Ovary (tissue), 10 donors: ENCODE measurements at places on chromosomes 6 and 20. TPM values are rescaled to one million over a fixed set of nuclear protein-coding genes. Genes with fewer than 3 reads are reported as not detected.

DNA sequence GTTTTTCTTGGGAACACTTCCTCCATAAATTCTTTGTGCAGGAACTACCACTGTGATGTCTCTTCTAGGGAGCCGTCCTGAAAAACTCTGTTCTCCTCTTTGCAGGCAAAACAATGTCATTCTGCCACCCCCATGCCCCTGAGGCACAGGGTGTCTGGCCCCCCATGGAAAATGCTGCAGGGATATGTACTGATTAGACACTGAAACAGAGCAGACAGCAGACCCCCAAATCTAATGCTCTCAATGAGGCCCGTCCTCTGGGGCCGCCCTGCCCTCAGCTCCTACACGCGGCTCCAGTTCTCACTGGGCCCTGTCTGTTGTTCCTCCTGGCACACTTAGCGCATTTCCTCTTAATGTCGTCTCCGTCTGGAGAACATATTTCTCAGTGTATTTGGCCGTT lies 97.5 kb downstream of the LAMP5 start:
- no peaks in the 10 kb centered on the region for H3K27me3 ChIP-seq
- H3K27ac ChIP-seq = no peak overlapping the region
- no peak for DNase-seq

DNA sequence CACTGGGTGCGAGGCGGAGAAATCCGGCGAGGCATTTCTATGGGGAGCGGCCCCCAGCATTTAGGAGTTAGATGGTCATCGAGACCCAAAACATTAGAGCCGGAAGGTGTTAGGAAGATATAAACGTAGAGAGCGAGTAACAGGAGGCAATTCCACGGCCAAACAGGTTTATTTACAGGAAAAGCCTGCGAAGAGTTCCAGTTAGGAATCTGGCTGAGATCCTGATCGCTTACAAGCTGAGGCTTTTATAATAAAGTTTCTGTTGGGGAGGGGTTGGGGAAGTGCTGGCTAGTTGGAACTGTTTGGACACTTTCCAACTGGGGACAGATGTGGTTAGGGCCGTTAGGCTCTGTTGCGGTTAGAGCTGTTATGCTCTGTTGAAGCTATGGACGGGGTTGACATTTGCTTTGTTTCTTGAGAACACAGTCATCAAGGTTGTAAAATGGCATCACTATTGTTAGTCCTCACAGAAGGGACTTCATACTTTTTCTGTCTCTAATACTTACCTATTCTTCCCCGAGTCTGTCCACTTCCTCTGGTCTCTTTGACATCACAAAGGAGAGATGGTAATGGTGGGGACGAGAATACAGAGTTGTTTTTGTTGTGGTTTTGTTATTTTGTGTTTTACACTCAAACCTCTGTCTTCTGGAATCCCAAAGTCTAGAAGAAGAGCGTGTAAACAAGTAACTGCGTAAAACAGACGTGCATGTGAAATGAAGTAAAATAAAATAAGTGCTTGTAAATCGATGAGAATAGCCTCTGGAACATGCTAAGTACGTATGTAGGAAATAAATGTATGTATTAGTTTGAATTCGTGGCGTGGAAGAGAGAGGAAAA lies 554 bp upstream of the ZSCAN31 start:
- H3K4me3 ChIP-seq = peak overlapping the region; percentile 68
- H3K27me3 ChIP-seq = no peaks in the 10 kb centered on the region
- no peaks in the 10 kb centered on the region for H3K36me3 ChIP-seq
- peak overlapping the region; percentile 96 for H3K27ac ChIP-seq

GRCh38 chr6:118639054-118639964 lies 12.1 kb downstream of the CEP85L start:
- no peak overlapping the region for H3K27ac ChIP-seq
- no peaks in the 10 kb centered on the region for H3K27me3 ChIP-seq
- DNase-seq = no peak
- no peak overlapping the region for H3K4me3 ChIP-seq
- no peaks in the 10 kb centered on the region for H3K36me3 ChIP-seq

DEFB132 gene
- not detected for total RNA-seq

DNA sequence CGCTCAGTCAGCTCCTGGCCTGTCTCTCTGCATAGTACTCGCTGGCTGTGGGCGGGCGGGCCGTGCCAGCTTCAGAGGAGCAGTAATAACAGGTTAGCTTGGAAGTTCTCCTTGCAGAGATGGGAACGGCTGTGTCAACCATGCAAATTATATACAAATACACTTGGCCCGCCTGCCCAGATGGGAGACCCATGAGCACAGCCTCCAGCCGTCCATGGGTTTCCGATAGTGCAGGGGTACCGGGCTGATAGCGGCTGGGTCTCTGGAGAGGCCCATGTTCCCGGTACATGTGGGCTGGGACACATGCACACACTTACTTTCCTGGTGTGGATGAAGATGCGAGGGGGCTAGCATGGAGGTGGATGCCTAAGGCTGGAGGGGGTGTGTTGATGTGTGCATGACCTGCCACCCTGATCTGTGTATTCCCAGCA lies 12.8 kb upstream of the ZNF831 start:
- no peaks in the 10 kb centered on the region for H3K36me3 ChIP-seq
- no peak for DNase-seq
- H3K4me1 ChIP-seq = no peaks in the 10 kb centered on the region
- H3K27me3 ChIP-seq = no peaks in the 10 kb centered on the region

GRCh38 chr6:129793447-129793846 lies 67.7 kb downstream of the TMEM244 start:
- no peaks in the 10 kb centered on the region for H3K36me3 ChIP-seq
- H3K27ac ChIP-seq = no peak overlapping the region
- H3K27me3 ChIP-seq = no peaks in the 10 kb centered on the region
- H3K4me1 ChIP-seq = no peaks in the 10 kb centered on the region
- no peak overlapping the region for H3K4me3 ChIP-seq

DNA sequence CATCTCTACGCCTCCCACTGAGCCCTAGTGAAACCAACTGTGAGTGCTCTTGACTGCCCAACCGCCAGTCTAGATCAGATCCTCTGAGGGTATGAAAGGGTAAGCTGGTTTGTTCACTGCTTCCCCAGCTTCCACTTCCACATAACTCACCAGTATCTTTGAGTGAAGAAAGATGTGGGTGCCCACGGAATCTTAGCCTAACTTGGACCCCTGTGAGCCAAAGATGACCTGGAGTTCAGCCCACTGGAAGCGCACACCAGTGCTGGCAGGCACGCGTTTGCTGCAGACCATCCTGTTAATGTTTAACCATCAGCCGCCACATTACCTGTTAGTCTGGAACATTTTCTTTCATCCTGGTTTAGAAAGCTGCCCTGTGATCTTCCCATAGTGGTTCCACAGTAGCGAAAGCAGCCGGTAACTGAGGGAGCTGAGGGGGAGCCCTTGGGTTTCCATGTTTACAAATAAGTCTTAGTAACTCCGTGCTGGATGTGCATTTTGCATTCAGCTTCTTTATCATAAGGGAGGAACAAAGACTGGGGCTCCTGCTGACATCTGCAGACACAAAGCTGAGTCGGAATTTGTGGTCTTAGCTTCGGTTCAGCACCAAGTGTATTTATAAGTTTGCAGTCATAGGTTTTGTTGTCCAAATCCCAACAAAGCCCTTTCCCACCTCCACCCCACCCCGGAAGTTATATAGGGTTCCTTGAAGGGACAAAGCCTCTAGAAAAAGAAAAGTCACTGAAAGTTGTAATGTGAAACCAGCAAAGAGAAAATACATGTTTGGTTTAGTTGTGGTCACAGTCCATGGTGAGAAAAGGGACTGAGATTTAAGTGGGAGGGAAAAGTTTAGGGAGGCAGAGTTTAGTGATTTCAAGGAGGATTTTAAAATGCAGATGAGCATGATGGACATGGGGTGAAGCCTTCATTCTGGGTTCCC lies 71.0 kb downstream of the SSR1 start:
- no peak overlapping the region for H3K27ac ChIP-seq
- H3K36me3 ChIP-seq = no peaks in the 10 kb centered on the region
- DNase-seq = no peak
- no peaks in the 10 kb centered on the region for H3K4me1 ChIP-seq
- no peak overlapping the region for H3K4me3 ChIP-seq
- no peaks in the 10 kb centered on the region for H3K27me3 ChIP-seq

GJA10 gene
- not detected for total RNA-seq

PKHD1 gene
- total RNA-seq = not detected

WFDC5 gene
- total RNA-seq = not detected

DNA sequence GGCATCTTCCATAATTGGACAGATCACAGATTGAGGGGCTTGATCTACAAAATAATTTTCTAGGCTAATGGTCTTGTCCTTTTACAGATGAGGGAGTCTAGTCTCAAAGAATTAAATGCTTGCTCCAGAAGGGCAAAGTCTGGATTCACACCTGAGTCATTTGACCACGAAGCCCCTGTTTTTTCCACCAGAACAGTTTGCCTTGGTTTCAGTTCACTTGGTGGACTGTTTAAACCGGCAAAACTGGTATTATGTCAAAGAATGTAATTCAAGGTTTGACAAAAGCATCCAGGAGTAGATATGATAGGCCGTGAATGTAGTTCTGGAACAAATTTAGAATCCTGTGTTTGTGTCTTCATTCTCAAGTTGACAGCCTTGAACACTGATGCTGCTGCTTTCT lies 3.3 kb downstream of the MYO6 start:
- DNase-seq = no peak
- H3K27ac ChIP-seq = no peak overlapping the region
- H3K4me3 ChIP-seq = no peak overlapping the region
- H3K27me3 ChIP-seq = no peaks in the 10 kb centered on the region

DNA sequence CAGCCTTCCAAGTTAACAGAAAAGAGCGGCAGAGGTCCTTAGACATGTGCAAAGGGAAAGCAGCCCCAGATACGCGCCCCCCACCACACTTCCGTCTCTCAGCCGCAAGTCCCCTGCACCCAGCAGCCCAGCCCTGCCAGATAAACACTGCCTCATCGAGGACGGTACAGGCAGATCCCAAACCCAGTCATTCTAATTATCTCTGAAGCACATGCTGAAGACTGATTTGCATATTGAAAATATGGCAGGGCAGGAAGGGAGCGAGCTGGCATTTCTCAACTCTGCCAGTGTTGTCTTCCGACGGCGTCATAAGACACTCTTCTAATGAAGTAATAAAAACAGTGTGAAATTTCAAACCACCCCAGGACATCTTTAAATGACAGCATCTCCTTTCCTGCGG lies 122.8 kb upstream of the CDH4 start:
- H3K27ac ChIP-seq = no peak overlapping the region
- no peaks in the 10 kb centered on the region for H3K27me3 ChIP-seq
- H3K4me1 ChIP-seq = no peaks in the 10 kb centered on the region
- no peak for DNase-seq

GCNT2 gene
- total RNA-seq = 2.1 TPM

GRCh38 chr6:35736253-35736894 lies 458 bp upstream of the ARMC12 start:
- no peaks in the 10 kb centered on the region for H3K36me3 ChIP-seq
- peaks cover 4% of the 10 kb centered on the region for H3K4me1 ChIP-seq
- no peaks in the 10 kb centered on the region for H3K27me3 ChIP-seq
- DNase-seq = peak; percentile 86
- H3K27ac ChIP-seq = no peak overlapping the region

HLA-DMB gene
- 4.3 TPM for total RNA-seq

OLIG3 gene
- not detected for total RNA-seq

MYCT1 gene
- 12.0 TPM for total RNA-seq

HDGFL1 gene
- total RNA-seq = not detected

GRCh38 chr20:24955045-24955444 lies 6.0 kb downstream of the CST7 start:
- H3K27ac ChIP-seq = no peak overlapping the region
- no peaks in the 10 kb centered on the region for H3K4me1 ChIP-seq
- no peak for DNase-seq
- H3K36me3 ChIP-seq = no peaks in the 10 kb centered on the region
- no peak overlapping the region for H3K4me3 ChIP-seq
- no peaks in the 10 kb centered on the region for H3K27me3 ChIP-seq

GRCh38 chr6:149608381-149608982 lies 40.0 kb downstream of the KATNA1 start:
- no peak for DNase-seq
- no peak overlapping the region for H3K27ac ChIP-seq
- H3K36me3 ChIP-seq = no peaks in the 10 kb centered on the region
- no peaks in the 10 kb centered on the region for H3K4me1 ChIP-seq
- H3K27me3 ChIP-seq = no peaks in the 10 kb centered on the region
- H3K4me3 ChIP-seq = no peak overlapping the region

GRCh38 chr6:7938562-7939183 lies 28.1 kb upstream of the TXNDC5 start:
- H3K4me3 ChIP-seq = no peak overlapping the region
- H3K36me3 ChIP-seq = no peaks in the 10 kb centered on the region
- H3K27ac ChIP-seq = no peak overlapping the region
- no peaks in the 10 kb centered on the region for H3K27me3 ChIP-seq

DNA sequence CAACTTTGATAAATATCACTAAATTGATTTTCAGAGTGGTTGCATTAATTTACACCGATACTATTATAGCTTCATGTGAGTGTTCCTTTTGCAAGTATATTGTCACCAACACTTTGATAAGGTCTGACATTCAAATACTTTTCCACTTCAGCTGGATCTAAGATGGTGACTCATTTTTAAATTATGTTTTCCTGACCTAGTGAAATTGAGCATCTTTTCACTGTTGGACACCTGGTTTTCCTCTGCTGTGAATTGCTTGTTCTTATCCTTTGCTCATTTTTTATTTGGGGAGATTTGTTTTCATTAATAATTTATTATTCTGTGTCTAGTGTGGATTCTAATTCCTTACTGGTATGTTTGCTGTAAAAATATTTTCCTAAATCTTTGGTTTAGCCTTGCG lies 85.2 kb upstream of the PRDM1 start:
- no peak for DNase-seq
- H3K4me1 ChIP-seq = no peaks in the 10 kb centered on the region
- no peaks in the 10 kb centered on the region for H3K27me3 ChIP-seq
- no peak overlapping the region for H3K27ac ChIP-seq
- no peaks in the 10 kb centered on the region for H3K36me3 ChIP-seq

TMEM217 gene
- 0.48 TPM for total RNA-seq

CFAP61 gene
- total RNA-seq = 13.1 TPM

DNA sequence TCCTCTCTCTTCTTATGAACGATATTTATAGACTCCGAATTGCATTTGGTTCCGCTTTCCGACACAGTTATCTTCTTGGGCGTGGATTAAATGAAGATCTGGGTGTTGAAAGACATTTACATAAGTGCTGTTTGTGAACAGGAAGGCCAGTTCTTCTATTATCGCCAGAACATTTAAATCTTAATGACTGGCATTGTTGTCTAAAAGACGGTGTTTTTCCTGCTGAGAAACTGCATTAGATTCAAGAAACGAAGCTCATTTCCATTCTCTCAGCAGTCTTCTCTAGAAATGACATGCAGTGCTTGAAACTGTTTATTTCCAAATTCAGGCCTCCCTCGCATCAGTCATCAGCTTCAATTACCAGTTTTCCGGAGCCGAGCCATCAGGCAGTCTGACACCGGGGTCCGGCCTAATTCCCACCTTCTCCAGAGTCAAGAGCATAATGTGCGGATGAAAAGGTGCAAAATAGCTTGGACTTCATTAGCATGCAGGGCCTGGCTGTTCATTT lies 16.0 kb downstream of the LINC00237 start:
- H3K27ac ChIP-seq = no peak overlapping the region
- H3K4me3 ChIP-seq = no peak overlapping the region
- no peak for DNase-seq
